ENCODE measurements at places on chromosomes 4 and X. TPM values are rescaled to one million over a fixed set of nuclear protein-coding genes. Genes with fewer than 3 reads are reported as not detected.

DNA sequence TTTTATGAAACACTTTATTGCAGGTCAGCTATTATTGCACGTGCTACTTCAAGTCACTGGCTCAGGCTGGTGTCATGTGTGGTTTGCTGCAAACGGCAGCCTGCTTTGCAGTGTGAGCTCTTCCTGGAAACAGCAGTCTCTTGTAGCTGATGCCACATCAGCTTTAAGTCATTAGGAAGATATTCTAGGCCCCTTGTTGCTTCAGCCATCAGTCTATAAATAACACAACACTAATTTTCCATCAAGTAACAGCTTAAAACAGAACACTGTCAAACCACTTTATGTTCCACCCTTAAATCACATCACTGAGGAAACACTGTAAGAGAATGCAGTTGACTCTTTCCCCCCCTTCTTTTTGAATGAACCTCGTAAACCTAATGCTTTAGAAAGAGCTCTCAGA lies 93.8 kb downstream of the GATB start:
- DNase-seq, result no peak

DNA sequence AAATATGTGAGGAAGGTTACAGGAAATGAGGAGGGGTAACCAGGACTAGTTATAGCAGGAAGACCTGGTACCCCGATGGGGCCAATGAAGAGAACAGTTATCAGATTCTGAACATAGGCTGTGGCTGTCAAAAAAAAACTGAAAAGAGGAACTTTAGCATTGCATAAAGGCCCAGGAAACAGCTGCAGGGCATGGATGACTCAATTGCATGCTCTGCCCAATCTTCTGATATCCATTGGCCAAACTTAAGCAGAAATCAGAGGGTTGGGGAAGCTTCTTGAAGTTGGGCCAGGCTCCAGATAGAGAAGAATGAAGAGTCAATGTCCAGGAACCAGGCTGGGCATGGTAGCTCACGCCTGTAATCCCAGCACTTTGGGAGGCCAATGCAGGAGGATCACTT lies 1222.4 kb upstream of the PRKX start:
- DNase-seq, result no peak

The ASB9 gene
- 0.27 TPM for total RNA-seq

DNA sequence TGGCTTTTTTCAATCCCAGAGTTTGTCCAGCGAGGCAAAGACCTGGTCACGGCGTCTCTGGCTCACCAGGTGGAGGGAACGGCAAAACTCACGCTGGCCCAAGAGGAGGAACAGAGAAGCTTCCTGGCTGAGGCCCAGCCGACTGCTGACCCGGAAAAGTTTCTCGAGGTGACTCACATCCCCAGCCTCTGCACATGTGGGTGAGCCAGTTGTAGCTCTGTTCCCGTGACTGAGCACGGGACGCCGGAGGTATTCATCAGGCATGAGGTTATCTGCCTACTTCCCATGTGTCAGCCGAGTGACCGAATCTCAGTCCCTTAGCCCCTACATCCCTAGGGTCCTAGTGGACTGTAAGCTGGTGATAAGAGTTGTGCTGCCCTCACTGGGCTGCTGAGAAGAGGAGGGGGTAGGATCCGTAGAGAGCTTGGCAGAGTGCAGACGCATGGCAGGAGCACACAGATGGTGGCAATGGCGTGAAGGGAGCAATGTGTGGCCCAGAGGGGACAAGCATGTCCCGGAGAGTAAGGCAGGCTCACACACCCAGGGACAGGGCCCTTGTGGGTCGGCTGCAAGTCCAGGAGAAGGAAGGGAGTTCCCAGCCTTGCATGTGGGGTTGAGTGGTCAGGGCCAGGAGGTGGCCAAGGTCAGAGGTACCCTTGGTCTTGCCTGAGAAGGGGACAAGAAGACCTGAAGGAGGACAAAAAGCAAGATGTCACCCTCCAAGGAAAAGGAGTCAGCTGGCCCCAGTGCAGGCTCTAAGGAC lies 42.9 kb downstream of the EVC start:
- DNase-seq, result peak; percentile 89

DNA sequence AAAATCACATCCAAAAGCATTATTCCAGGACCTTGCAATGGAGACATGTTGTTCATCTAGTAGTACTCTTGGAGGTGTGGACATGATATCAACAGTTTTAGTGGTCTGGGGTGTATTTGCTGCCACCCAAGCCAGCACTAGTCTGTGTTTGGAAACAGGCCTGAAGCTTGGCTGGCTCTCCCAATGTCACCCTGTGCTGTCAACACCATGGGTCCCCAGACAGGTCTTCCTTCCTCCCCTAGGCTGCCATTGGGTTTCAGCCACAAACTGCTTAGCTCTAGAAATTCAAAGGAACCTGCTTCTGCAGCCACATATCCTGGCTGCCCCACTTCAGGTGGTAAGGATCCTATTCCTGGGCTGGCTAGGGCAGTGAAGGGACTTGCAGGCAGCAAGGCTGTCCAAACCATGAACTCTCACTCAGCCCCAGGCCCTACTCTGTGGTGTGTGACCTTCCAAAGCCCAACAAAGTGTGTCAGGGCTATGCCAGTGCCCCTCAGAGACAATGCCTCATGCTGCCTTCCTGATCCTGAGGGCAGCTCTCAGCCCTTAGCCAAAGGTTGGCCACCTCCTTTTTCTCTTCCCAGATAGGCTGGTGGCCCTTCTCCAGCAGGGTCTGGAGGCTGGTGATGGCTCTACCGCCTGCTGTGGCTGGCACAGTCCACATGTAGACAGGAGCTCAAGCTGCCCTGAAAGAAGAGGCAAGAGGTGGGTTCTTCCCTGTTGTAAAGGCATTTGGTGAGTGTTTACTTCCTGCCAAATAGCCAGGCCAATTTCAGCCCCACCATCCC lies 18.3 kb downstream of the AMER1 start:
- no peak for DNase-seq

The FRAS1 gene
- total RNA-seq, result 24.6 TPM

All from astrocyte (in vitro differentiated cells and primary cell).